ENCODE measurements at places on chromosomes 7 and 10.

DNA sequence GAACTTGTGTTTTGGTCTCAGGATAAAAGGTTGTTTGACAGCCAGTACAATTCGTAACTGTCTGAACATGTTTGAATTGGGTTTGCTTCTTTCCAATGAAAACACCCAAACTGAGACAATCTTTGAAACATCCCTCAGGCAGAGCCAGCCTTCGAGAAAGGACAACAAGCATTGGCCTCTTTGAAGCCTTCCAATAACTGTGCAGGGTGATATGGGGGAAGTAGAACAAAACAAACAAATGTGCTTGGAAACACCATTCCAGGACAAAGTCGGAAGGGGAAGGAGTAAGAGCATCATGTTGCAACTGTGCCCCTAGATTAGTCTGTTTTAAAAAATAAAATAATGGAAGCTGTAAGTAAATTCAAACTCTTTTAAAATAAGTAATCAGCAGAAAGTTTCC lies 39.5 kb downstream of the IL2RA start:
- no peak for DNase-seq

GRCh38 chr10:131165092-131165491 lies 146.4 kb downstream of the TCERG1L start:
- DNase-seq: no peak

DNA sequence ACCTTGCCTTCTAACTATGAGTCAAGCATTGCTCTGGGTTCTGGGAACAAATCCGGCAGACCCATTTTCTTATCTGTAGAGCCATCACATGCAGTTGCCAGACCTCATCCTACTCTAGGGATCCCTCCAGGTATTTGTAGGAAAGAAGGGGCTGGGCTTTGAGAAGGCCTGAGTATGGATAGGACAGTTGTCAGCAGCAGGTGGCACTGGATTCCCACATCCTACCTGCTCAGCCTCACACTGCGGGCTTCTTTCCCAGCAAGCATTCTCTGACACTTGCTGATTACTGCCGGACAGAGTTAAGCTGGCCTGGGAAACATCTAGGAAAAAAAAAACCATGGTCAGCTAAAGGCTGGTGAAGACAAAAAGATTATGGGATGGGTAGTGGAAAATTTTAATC lies 224.1 kb downstream of the CCSER2 start:
- DNase-seq: no peak

DNA sequence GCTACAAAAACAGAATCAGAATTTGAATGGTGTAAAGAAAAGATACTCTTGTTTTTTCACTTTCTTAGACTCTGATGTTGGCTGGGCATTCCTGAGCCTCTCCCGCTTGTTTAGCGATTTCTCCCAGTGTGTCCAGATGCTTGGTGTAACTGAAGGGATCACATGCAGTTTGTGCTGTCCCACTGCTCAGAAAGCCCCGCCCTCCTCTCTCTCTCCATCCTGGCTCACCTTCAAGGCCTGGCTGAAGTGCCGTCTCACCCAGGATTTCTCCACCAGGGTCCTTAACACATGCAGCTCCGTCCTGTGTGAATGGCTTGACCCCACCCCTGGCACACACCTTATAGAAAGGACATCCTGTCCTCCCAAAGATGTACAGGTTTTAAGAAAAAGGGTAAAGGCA lies 437.1 kb downstream of the LRMDA start:
- DNase-seq: no peak

All from NCI-H2081 treated with DMSO at 0.1 percent for 48 hours (cell line).